ENCODE measurements at places on chromosomes 1 and 21. TPM values are rescaled to one million over a fixed set of nuclear protein-coding genes. Genes with fewer than 3 reads are reported as not detected.

- DNase-seq: no peak
Measured at GRCh38 chr1:235549351-235550139, 45.3 kb upstream of the B3GALNT2 start.

GRCh38 chr1:89995598-89996449, 914 bp downstream of the ZNF326 start:
- DNase-seq: no peak

- DNase-seq: no peak
Measured at GRCh38 chr1:64948905-64949833, 17.2 kb downstream of the JAK1 start.

DNA sequence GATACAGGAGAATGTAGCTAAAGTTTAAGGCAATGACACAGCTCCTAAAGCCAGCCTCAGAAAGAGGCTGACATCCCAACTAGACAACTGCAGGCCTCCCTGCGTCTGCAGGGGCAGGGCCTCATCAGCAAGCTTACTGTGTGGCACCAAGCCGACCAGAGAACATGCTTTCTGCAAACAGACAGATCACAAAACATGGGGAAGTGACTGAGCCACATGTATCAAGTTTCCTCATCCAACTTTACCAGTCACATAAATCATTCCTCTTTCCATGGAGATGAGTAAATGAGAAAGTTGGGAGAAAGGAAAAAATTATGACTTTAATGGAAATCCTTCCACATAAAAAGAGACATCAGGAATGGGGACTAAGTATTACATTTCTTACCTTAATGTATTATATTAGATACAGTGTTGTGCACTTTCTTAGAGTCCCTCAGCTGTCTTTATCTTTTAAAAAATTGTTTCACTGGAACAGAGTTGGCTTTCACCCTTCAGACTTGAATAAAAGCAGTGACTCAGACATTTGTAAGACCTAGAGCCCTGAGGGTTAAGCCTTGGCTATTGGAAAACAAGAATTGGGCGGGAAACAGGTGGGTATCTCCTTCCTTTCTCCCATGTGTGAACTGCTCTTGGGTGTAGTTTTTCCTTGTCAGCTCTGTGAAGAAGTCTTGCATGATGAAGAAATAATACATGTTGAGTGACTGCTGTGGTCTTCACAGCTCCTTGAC, 305.7 kb upstream of the SNX7 start:
- DNase-seq: peak; percentile 28

DNA sequence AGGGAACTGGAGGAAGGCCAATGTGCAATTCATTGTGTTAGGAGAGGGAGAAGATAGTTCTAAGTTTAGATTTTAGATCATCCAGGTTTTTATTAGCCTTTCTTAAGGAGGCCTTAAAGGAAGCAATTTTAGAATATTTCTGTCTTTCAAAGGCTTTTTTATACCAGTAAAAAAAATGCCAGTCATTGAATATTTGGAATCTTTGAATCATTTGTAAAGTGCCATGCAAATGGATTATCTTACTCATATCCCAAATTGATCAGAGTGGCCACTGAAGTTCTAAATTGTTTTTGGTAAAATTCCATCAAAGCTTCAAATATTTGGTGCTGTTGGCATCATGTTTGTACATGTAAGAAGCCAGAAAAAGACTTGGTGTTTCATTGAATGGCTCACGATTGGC, 244.8 kb downstream of the RPS6KC1 start:
- DNase-seq: no peak

DNA sequence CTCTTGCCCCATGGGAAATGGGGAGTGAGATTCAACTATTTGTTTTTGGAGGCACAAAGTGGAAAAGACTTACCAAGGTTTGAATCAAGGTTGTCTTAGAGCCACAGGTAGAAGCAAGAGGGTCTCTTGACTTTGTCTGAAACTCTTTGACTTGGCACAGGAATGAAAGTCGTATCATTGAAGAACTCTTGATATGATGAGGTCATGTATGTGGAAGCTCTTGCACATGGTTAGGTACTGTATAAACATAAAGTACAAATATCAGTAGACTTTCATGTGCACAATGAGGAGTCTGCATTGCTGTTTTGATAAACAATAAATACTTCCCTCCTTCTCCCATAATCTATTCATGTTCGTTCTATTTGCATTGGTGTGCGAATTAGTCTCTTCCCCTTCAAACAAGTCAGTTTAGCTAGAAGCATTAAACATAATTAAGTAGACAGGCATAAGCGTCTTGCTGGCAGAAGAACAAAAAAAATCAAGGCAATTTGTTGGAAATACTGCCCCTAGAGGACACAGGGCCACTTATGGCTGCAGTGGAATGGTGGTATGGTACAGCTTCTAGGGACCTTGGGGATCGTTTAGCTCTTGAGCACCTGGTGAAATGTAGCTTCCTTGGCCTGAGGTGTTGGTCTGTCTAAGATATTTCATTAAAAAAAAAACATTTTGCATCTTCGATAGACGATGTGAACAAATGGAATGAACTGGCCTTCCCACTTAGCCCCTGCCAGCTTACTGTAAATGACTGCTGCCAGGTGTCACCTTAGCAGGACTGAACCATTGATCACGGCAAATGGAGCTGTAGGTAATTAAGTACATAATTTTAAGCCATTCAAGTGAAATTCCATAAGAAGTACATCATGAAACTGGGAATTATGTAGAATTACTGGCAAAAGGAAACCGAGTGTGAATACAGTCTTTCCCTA, 218.0 kb upstream of the GALNT2 start:
- DNase-seq: peak; percentile 26

DNA sequence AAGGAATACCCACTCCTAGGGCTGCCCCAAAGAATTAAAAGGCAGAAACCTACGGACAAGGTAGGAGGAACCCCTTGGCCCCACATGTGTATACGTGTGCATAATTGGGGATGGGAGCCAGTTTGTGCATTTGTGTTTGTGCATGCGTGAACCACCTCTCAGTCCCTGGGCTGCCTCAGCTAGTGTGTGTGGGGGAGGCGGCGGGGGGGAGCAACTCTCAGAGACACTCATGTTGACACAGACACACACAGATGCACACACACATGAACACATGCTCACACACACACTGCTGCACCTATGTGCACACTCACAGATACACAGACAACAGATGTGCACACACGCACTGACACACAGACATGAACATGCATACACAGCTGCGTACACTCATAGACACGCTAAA, 5.1 kb downstream of the LDLRAD1 start:
- no peak for DNase-seq

- no peak for DNase-seq
Measured at GRCh38 chr1:7962014-7962335, 464 bp downstream of the PARK7 start.

- no peak for DNase-seq
Measured at GRCh38 chr1:72011721-72012120, 270.6 kb downstream of the NEGR1 start.

DNA sequence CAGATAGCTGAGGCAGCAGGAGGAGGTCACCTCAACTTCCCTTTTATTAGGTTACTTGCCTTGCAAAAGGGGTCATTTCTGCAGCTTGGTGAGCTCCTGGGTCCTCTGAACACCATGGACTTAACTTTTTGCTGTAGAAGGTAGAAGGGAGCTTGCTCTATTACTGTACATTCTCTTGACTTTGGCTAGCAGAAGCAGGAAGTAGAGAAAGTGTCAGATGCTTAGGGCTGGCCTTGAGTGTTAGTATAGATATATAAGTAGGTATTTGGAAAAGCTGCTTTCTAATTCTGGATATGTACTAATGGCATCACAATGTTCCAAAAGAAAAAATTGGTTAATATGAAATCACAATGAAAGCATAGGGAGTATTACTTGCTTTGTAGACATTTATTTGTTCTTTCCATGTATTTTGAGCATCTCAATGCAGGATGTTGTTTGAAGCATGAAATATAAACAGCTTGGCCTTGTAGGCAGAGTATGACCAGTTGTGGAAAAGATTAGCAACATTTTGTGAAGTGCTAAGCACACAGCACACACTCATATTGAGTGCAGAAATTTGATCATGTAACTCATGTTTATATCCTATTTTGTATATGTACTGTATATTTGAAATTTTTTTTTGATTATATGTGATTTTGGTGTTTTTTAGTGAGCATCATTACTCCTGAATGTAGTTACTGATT, 108.8 kb downstream of the DYRK1A start:
- no peak for DNase-seq

DNA sequence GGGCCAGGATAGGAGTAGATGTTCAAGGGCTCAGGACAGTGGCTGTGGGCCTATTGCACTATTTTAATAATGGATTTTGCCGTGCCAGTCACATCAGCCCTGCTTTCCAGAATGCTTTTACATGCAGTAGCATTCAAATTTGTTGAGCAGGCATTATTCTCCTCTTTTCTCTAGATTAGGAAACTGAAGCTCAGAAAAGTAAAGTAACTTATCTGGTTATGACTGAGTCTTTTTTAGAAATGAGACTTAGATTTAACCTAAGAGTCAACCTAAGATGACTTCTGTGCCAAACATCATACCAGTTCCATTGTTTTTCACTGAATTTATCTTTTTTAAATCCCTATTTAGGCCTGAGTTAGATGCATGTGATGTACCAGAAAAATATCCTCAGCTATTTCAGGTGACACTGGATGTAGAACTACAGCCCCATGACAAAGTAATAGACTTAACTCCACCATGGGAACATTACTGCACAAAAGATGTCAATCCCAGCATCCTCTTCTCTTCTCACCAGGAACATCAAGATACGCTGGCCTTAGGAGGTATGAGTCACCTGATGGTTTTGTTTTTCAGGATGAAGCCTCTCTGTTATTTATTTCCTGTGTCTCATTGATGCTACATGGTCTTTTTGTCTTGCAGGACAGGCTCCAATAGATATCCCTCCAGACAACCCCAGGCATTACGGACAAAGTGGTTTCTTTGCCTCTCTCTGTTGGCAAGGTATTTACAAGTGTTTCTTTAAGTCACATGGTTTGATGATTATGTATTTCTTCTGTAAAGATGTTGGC, 31.4 kb upstream of the LEPR start:
- DNase-seq: no peak

DNA sequence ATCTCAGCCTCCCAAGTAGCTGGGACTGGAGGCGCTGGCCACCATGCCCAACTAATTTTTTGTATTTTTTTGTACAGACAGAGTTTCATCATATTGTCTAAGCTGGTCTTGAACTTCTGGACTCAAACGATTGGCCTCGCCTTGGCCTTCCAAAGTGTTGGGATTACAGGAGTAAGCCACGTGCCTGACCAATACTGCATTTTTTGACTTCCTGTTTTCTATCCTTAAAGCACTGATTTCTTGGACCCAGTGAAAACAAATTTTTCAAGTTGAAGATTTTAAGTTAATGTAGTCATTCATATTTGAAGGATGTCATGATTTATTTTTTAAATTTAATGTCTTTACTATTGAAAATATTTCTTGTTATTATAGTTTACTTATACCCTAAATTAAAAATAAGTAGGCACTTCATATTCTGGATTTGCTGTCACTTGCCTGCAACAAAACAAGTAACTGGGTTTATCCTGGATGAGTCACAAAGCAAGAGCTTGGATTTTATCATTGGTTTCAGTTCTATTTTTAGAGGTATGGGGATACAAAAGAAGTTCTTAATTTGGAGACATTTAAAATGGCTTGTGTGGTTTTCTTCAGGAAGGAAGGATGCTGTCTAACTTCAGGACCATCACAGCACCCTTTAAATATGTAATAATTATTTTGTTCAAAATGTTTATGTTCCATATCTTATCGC, 2.2 kb upstream of the VPS45 start:
- DNase-seq: peak; percentile 70

- DNase-seq: no peak
Measured at GRCh38 chr1:204950353-204951001, 79.8 kb downstream of the NFASC start.

DNA sequence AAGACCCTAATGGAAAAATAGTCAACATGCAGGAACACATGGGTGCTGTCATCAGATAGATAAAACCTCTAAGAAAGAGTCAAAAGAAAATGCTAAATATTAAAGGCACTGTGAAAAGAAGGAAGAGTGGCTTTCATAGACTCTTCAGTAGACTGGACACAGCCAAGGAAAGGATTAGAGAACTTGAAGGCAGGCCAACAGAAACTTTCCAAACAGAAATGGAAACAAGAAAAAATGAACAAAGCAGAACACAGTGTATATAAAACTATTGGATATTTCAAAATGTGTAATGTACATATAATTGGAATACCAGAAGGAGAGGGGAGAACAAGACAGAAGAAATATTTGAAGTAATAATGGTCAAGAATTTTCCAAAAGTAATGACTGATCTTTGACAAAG, 431.9 kb downstream of the MATN1 start:
- DNase-seq: no peak

- DNase-seq: no peak
Measured at GRCh38 chr1:44539991-44540730, 134.1 kb downstream of the TMEM53 start.

DNA sequence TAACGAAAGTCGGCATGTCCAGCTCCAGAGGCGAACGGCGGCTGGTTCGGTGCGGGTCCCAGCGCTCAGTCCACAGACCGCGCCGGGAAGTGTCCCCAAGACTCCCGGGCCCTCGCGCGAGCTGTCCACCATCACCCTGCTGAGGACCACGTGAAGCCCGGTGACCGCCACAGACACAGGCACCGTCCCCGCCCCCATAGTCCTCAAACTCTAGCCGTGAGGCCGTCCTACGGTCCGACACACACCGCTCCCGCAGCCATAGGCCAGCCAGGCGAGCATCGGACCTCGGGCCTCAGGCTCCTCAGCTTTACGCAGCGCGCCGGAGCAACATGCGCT, 535 bp downstream of the SETD4 start:
- DNase-seq: no peak

DNA sequence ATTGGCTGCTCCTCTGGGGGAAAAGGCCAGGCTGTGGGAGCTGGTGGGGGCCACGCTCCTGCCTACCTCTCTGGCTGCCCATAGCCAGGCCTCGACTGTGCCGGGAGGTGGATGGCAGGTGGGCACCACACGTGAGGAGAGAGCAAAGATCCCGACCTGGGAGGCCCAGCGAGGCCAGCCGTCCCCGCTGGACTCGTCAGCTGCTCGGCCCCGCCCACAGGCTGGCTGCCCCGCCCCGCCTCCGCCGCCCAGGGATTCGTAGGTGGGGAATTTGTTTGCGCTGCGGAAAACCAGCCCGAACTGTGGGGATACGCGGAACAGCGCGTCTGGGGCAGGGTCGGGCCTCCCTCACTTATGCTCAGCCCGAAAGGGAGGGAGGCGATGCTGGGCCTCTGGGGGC, 31.7 kb downstream of the TP73 start:
- DNase-seq: no peak

- peak; percentile 37 for DNase-seq
Measured at GRCh38 chr1:94245747-94246438, 8.5 kb upstream of the ARHGAP29 start.

GRCh38 chr1:153032677-153033308, 1.8 kb downstream of the SPRR1B start:
- DNase-seq: peak; percentile 48

Gene CDC20
- total RNA-seq: 78.0 TPM

Gene ZNF593OS
- not detected for total RNA-seq

Gene HTR1D
- 0.18 TPM for total RNA-seq

Gene CELF3
- not detected for total RNA-seq

Gene DCST1
- not detected for total RNA-seq

Gene CFHR1
- not detected for total RNA-seq

Gene PLA2G2A
- not detected for total RNA-seq

Gene TARDBP
- total RNA-seq: 36.7 TPM
